ENCODE measurements at places on chromosomes 3 and 15.

DNA sequence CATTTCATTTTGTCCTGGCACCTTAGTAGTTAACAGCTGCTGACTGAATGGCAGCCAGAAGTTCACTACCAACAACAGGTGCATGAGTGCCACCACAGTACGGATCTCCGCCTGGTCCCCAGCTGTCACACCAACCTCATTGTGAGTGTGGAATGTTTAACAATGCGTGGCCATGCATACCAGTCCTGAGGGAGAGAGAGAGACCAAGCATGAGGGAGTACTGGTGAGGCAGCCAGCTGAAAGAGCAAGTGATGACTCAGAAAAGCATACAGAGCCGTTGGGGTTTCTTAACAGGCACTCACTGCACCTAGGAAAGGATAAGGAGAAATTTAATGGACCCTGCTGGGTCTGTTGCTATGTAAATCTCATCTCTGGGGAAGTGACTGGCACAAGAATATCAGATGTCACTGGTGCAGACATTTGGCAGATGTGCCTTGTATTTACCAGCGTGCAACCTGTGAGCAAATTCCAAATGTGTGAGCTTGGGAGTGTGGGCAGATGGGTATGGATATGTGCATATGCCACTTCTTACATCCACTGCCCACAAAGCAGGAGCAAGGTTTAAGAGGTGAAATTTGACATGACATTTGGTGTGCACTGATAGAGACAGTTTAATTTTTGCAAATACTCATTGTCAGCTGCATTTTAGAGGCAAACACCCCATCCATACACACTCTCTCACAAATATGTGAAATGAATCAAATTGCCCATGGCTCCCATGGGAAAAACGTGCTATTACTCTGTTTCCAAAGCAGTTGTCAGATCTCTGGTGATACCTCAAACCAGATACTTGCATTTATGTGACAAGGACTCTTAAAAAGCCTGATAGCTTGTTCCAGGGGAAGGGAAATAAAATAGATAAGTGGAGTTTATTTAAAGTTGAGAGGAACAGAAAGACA, 245.2 kb upstream of the ARPP21 start:
- no peak for DNase-seq

GRCh38 chr15:29566914-29567313, 255.4 kb downstream of the TJP1 start:
- no peak for DNase-seq

DNA sequence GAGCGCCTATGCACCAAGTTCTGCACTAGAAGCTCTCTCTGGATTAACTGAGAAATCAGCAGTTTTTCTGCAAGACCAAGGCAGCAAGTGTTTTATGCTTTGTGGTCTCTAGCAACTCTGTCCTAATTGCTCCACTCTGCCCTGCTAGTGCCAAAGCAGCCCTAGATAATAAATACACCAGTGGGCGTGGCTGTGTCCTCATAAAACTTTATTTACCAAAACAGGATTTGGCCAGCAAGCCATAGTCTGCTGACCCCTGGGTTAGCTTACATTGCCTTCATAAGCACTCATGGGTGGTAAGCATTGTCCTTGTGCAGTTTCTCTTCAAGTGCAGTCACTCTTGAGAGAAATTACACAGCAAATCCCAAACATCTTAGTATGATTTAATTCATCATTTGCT, 30.7 kb upstream of the SLC24A5 start:
- DNase-seq = no peak

GRCh38 chr3:29382409-29382808, 101.5 kb downstream of the RBMS3 start:
- DNase-seq = no peak

DNA sequence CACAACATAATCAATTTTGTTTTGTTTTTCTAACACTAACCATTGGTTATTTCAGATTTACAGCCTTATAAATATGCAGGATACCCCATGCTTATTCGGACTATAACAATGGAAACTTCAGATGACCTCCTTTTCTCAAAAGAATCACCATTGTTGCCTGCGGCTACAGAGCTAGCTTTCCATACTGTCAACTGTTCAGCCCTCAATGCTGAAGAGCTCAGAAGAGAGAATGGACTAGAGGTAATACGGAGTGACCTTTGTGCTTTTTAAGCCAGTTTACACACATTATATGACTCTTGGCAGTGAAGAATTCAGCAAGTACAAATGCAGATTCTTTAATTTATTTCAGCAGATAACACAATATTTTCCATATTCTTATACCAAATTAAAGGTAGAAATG, 81.8 kb downstream of the DNAJC13 start:
- no peak for DNase-seq

DNA sequence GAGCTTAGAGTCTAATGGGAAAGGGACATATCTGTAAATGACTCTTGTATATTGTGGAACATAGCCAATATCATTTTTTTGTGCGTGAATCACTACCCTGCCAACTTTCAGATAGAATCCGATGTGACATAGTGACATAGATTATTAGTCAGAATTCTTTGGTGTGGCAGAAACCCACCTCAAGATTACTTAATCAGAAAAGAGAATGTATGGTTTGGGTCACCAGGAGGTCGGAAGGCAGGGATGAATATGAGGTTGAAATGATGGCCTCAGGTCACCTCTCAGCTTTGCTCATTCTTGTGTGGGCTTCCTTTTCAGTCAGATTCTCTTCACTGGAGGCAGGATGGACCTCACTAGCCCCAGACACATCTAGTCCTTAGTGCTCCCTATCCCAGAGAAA, 41.4 kb downstream of the SNAPC5 start:
- no peak for DNase-seq

DNA sequence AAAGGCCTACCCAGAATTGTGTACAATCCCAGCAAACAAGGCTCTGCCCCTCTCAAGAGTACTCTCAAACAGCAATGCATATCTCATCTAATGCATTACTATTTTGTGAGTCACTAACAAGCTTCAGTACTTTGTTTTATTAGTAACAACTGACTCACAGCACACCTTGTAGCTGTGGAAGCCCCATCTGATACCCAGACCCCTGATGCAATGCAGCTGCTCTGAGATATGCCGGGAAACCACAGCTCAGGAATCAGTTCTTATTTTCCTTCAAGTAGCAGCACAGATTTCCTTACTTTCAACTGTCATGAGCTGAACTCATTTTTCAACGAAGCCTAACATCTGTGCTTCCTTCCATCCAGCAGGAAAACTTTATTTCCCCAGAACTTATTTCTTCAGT, 37.8 kb downstream of the CCNL1 start:
- DNase-seq = no peak

- DNase-seq = no peak
Measured at GRCh38 chr15:40702077-40702476, 7.1 kb downstream of the RAD51 start.

- no peak for DNase-seq
Measured at GRCh38 chr3:40024526-40024925, 215.1 kb downstream of the MYRIP start.

DNA sequence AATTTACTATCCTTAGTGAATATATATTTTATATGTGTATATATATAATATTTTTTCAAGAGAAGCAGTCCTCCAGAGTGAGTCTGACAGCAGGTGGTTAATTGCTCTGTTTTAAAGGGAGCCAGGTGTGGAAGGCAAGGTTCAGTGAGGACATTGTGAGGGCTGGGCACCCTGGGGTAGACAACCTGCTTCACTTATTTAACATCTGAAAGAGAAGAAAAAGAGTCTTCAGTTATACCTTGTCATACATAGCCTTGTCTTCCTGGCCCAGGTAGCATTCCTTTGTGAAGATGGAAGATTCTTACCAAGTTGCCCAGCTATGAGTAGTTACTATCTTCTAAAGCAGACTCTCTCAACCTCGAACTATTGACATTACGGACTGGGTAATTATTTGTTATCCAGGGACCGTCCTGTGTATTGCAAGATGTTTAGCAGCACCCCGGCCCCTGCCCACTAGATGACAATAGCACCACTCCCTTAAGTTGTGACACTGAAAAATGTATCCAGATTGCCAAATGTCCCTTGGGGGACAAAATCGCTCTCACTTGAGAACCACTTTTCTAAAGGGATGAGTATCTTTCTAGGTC, 336.0 kb upstream of the TRIM42 start:
- no peak for DNase-seq

GRCh38 chr3:196662711-196663571, 23.4 kb downstream of the NRROS start:
- no peak for DNase-seq

DNA sequence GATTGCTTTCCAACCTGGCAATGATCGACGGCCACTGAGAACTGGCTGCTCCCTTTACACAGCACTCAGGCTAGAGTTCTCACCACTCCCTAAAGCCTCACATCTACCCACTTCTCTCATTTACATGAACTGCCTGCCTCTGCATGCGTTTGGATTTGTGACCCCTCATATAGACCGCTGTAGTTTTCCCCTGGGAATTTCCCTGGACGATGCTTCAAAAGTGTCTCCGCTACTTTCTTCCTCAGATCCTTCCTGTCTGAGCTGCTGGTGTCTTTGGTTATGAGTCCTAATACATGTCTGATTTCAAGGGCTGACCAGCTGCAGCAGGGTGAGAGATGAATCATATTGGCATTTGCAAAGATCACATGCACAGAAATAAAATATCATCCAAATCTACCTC, 116.7 kb upstream of the ETV5 start:
- DNase-seq = no peak

GRCh38 chr3:15606434-15606891, 4.9 kb downstream of the BTD start:
- DNase-seq = no peak

DNA sequence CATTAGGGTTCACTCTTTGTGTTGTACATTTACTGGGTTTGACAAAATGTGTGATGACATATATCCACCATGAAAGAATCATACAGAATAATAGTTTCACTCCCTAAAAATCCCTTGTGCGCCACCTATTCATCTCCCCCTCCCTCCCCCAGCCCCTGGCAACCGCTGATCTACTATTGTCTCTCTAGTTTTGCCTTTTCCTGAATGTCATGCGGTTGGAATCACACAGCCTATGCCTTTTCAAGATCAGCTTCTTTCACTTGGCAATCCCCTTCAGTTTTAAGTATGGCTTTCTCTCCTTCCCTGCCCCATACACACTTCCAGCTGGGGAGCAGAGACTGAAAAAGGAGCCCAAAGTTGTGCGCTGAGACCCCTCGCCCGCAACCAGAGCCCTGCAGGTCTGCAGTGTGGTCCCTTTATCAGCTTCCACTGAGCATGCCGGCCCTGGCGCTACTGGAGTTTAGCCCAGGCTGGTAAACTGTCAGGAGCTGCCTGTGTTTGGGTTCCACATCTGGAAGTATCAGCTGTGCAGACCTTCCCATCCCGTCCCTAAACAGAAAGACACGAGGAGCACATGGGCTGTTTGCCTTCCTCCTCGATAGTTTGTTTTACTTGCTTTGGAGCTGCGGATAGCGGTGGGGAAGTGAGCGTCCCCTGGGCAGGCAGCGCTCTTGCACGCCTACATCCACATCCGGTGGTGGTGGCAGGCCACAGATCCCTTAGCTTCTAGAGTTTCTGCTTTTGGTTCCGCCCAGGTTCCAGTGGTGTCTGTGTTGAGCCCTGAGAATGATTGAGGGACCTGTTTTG, 12.3 kb downstream of the BOC start:
- no peak for DNase-seq

- DNase-seq = no peak
Measured at GRCh38 chr3:66106788-66107187, 68.1 kb upstream of the MAGI1 start.

- no peak for DNase-seq
Measured at GRCh38 chr3:4351164-4351855, 48.1 kb downstream of the SETMAR start.

DNA sequence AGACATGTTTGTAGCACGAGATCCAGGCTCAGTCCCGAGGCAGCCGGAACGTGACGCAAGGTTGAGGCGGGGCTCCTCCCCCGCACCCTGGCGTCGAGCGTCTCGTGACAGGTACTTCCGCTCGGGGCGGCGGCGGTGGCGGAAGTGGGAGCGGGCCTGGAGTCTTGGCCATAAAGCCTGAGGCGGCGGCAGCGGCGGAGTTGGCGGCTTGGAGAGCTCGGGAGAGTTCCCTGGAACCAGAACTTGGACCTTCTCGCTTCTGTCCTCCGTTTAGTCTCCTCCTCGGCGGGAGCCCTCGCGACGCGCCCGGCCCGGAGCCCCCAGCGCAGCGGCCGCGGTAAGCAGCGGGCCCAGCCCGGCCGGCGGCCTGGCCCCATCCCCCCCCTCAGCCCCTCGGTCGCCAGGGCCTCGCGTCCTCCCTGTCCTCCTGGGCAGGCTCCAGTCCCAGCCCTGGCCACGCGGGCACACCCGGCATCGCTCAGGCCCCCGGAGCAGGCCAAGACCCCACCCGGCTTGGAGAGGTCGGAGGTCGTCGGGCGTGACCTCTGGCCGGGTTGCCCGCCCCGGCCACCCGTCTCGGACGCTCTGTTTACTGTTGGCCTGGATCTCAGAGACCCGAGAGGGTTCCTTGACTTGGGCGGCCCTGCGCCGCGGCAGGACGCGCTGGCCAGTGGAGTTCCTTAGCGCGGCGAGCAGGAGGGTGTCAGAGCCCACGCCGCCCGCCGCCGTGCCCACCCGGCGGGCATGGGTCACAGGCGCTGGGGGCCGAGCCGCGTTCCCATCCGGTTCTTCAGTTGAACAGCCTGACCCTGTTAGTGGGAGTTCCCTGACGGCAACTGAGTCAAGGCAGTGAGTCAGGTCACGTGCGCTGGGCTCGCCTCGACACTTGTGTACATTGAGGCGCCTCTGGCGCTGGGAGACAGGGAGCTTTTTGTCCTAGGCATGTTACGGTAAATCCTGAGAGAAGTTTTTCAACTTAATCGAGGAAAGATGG, at the start of gene RAB7A:
TSS of gene RAB7A (plus strand) at position 161 of the 994 bp plus-strand sequence. CDS start 69,185 bp downstream, outside the sequence.
- DNase-seq = peak; percentile 89

GRCh38 chr3:160471892-160472291, 22.3 kb upstream of the TRIM59 start:
- no peak for DNase-seq

GRCh38 chr3:119781330-119782198, at the start of gene NR1I2:
Gene NR1I2, plus strand, starts transcription at chr3:119782101.
- DNase-seq = no peak

DNA sequence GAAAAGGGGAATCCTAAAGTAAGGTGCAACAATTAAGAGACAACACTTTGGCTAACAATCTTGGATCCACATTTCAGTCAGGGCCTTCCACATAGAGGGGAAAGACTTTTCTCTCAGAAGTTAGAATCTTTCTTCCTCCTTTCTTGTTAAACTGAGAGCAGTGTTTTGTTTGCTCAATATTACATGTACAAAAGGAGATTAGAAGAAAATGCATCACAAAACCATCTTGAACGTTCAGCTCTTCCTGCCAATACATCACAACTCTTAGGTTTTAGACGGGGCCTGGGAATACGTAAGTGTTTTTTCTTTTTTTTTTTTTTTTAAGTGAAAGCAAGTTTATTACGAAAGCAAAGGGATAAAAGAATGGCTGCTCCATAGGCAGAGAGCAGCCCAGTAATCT, 39.1 kb downstream of the MAP2K1 start:
- DNase-seq = no peak

DNA sequence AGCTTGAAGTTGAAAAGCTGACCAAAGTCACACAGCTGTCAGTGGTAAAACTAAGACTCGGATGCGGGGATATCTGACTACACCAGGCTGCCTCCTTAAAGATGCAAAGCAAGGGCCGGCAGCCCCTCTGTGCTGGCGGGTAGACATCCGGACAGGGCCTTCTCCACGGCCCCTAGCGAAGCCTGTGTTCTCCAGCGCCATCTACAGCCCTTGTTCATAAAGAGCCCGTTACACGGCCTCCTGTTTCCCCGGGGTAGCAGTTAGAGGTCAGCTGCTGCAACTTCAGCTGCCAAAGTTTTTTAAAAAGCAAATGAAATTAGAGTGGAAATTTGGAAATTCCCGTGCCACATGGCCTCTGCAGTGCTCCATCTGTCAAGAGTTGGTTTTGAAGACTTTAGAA, 383.0 kb downstream of the TBL1XR1 start:
- DNase-seq = no peak

- DNase-seq = no peak
Measured at GRCh38 chr15:40110866-40111550, 2.3 kb upstream of the BMF start.

- DNase-seq = no peak
Measured at GRCh38 chr15:62647202-62647842, 395.2 kb upstream of the TPM1 start.
